NCI-H510A treated with DMSO at 0.1 percent for 48 hours (cell line): ENCODE measurements at places on chromosomes 6 and 20.

- no peak for DNase-seq
Measured at GRCh38 chr20:64212755-64213154, 42.8 kb upstream of the PCMTD2 start.

DNA sequence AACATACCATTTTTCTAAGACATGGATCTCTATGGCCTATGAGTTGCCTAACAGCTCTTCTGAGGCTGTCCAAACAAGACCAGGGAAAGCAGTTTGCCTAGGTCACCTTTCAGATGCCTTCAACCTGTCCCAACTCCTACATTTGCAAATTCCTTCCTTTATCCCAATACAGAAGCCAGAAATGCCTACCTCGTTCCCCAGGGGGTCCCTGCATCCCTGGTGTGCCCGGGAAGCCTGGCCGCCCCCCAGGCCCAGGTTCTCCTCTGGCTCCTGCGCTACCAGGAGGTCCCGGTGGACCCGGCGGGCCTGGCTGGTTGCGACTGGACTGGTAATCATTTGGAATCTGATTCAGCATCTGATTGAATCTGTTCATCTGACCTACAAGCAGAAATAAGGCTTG lies 115.9 kb downstream of the COL12A1 start:
- DNase-seq, result no peak

GRCh38 chr6:163863565-163863964 lies 449.0 kb downstream of the QKI start:
- DNase-seq, result no peak

- peak; percentile 31 for DNase-seq
Measured at GRCh38 chr6:72616406-72617015, 5.4 kb upstream of the KCNQ5 start.

DNA sequence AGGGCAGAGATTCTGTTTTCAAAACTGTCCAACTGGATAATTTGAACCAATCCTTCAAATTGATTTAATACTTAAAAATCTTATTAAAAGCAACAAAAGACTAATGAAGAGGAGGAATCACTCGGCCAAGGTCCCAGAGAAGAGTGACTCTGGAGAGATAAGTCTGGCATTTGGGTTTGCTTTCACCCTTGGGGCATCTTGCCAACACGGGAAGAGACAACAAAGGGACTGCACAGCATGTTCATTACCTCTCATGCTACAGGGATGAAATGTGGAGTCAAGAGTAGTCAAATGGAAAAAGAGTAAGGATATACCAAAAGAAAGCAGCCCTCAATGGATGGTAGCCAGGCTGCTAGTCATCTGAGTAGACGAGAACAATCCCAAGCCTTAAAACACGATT lies 68.2 kb downstream of the KHDRBS2 start:
- no peak for DNase-seq

DNA sequence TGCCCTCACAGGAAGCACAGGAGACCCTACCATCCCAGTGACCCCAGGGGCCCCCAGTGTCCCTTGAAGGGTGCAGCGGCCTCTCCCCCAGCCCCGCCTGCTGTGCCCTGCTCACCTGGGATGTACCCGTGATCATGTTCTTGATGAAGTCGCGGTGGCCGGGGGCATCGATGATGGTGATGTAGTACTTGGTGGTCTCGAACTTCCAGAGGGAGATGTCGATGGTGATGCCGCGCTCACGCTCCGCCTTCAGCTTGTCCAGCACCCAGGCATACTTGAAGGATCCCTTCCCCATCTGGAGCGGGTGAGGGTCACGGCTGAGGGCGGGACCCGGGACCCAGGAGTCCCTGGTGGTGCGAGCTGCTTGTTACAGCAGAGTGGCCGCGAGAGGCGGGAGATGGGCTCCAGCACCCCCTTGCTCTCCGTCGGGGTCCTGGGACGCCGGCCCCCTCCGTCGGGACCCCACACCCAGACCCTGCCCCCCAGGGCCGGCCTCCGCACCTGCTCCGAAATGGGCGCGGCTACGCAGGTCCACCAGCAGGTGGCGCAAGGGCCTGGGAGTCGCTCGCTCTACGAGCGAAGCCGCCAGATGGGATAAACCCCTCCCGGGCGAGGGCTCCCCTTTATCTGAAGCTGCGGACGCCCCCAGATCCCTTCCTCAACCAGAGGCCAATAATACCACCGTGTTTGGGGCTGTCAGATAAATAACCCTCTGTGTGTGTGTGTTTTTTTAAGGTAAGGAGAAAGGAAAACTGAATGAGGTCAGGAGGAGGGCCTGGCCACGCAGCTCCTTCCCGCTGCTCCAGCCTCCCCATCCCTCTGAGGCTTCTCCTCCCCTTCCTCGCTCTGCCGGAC lies 2.9 kb downstream of the EEF1A2 start:
- DNase-seq, result no peak

GRCh38 chr6:91127752-91128151 lies 540.9 kb upstream of the MAP3K7 start:
- DNase-seq, result no peak

- DNase-seq, result no peak
Measured at GRCh38 chr6:109446072-109446471, 5.5 kb downstream of the SMPD2 start.

DNA sequence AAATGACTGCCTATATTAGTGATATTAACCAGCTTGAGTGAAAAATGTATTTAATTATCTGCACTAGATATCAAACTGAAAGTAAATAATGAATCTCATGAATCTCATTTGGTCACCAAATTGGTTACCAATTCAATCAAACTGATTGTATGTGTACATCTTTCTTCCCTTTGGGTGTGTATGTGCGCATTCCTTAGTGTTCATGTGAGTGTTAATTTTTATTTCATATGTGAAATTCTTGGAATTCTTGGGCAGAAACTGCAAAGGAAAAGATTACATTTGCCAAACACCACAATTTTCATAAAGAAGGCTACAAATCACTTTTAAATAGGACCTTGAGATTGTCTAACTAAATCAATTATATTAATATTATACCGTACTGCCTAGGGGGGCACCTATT lies 648.4 kb upstream of the MARCKS start:
- DNase-seq, result no peak

DNA sequence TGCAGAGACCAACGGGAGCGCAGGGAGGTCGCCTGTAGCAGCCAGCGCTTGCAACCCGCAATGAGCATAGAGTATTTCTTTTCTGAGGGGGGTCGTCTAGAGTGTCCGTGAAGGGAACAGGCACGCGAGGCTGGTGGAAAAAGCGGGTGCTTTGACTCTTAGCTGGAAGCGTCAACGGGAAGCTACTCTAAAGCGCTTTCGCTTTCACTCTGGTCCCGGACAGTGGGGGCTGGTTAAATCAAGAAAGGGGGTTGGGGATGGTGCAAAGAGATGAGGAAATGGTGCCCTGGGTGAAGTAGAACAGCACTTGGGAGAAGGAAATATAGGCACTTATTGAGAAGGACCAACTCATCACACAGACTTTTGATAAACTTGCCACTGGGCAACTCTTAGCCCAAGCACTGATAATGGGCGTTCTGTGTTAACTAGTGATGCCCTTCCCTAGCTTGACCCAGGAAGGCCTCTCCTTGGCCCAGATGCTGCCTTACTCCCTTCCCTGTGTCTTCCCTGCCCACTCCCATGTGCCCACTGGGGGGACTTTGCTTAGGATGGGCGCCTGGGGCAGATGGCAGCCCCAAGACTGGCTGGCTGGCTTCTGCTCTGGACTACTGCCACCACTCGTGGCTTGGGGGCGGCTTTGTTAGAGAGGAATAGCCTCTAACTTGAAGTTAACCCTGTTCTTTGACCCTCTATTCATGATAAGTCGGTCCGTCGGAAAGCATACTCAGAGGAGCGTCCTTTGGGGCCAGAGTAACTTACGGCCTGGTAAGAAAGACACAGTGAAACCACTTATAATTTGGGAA lies 585 bp downstream of the PSMB9 start:
- DNase-seq, result no peak

- DNase-seq, result no peak
Measured at GRCh38 chr6:36692220-36692619, 5.4 kb upstream of the RAB44 start.

GRCh38 chr6:16128759-16129622 lies at the start of gene MYLIP:
TSS of gene MYLIP (plus strand) at chr6:16129086. CDS start at chr6:16129323, 237 bp downstream.
- DNase-seq, result peak; percentile 88

DNA sequence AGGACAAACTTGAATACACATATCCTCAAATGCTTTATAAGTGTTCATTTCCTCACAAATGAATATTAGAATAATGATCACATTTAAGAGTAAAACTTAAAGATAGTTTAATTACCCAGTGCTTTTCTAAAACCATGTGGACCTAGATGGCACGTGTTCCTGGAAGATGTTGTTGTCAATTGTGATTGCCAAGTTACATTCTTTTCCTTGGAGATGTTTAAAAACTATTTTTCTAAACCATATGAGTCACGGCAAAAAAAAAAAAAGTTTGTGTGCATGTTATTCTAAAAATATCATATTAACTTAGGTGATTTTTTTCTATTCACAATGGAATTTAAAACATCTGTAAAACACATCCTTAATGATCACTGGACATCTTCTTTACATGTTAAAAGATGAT lies 51.1 kb downstream of the RCAN2 start:
- DNase-seq, result no peak

- no peak for DNase-seq
Measured at GRCh38 chr6:137254966-137255365, 35.8 kb upstream of the IFNGR1 start.

DNA sequence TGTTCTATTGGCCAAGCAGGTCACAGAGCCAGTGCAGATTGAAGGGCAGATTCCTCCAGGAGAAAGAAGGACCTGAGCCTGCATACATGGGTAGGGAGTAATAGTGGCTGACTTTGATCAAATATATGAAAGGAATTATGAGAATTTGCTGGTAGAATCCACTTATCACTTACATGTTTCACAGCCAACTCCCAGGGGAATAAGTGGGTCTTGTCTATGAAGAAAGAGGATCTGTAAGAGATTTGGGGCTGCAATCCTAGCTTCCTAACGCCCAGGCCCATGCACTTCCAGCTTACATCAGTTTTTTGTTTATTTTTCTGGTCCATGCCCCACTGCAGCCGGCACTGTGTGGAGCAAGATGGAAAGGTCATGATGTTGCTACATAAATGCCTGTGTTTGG lies 107.9 kb upstream of the SYNDIG1 start:
- no peak for DNase-seq

DNA sequence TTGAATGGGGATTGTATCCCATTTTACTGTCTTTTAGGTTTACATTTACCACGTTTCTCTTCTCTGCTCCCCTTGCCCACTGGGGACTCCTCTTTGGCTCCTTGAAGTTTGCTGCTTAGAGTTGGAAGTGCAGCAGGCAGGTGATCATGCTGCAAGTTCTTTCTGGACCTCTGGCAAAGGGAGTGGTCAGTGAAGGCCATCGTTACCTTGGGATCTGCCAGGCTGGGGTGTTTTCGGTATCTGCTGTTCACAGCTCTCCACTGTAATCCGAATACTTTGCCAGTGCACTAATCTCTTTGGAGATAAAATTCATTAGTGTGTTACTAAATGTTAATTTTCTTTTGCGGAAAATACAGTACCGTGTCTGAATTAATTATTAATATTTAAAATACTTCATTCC lies 9.1 kb upstream of the EFCAB8 start:
- no peak for DNase-seq

- DNase-seq, result no peak
Measured at GRCh38 chr6:50076431-50076830, 26.7 kb upstream of the DEFB112 start.

GRCh38 chr6:12962987-12963386 lies 246.4 kb downstream of the PHACTR1 start:
- DNase-seq, result no peak

DNA sequence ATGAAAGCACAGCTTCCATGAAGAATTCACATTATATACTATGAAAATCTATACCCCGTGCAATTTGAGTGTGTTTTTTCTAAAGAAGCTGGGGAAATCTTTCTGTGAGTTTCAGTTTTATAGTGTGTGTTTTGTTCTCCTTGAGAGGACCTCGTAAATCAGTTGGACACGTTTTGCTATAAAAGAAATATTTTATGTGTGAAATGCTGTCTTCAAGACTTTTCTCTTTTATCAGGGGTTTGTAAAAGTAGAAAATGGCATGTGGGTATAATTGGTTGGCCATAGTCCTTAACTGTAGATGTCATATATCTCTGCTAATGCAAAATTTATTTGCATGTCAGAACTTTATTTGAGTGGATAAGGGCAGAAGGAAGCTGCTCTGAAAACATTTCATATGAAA lies 186.2 kb downstream of the CDH4 start:
- no peak for DNase-seq

DNA sequence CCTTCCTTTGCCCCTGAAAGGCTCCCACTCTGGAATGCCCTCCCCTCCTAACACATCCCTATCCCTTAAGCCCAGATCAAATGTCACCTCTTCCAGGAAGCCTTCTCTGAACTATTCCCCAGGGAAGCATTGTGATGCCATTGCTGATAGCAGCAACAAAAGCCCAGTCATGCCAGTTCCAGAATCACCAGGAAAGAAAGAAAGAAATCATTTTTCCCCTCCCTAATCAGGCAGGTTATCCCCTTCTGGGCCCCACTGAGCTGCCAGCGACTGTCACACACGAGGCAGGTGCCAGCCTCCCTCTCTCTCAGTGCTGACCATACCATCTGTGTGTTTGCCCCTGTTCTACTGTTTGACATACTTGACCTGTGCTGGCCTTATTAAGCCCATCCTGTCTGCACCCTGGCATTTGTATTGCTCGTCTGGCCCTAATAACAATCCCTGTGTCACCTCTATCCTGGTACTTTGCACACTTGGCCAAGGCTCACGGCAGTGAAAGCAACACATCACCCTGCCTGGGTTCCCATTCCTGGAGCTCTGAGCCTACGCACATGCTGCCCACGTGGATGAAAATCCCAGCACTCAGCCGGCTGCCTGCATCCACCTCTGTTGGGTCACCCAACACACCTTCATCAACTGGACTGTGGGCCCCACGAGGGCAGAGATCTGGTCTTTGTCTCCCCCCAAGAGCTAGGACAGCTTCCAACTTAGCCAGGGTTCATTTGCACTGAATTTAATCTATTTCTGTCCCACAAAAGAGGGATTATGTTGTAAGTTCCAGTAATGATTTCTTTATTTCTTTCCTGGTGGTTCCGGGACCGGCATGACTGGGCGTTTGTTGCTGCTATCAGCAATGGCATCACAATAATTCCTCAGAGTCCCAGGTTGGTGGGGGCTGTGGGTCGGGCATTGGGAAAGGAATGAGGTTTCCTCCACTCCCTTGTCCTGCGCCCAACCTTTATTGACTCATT lies 5.3 kb upstream of the BPIFB1 start:
- DNase-seq, result no peak

DNA sequence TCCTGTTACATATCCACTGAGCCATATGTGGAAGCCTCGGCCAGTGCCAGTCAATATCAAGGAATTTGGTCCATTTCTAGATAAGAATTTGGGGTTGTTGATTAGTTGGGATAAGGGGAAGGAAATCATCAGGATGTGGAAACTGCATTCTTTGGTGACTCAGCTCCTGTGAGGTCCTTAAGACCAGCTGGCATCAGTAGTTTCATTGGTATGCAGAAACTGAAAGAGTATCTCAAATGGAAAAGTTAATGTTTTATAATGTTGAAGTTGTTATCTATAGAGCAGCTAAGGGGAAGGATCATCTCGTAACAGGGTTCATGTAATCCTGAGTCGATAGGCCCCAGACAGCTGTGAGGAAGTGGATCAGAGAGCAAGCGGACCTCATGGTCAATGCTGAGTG lies 87.9 kb upstream of the PRND start:
- no peak for DNase-seq

- no peak for DNase-seq
Measured at GRCh38 chr6:55888917-55889316, 13.5 kb upstream of the BMP5 start.
